ENCODE measurements at places on chromosomes 1 and 21.

DNA sequence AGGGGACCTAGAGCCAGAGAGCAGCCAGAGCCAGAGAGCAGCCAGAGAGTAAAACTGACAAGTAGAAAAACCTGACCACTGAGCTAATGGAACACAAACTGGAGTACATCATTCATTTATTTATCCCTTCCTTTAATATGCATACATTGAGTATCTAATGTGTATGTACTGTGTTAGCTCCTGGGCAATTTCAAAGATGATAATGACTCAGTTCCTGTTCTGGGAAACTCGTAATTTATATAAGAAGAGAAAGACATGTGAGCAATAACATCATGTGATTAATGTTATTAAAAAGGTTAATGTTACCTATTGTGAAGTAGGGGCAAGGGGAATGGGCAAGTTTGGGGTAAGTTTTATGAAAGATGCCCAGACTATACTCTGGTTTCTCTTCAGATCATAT is 199.9 kb downstream of the TNR start:
- DNase-seq, result no peak

DNA sequence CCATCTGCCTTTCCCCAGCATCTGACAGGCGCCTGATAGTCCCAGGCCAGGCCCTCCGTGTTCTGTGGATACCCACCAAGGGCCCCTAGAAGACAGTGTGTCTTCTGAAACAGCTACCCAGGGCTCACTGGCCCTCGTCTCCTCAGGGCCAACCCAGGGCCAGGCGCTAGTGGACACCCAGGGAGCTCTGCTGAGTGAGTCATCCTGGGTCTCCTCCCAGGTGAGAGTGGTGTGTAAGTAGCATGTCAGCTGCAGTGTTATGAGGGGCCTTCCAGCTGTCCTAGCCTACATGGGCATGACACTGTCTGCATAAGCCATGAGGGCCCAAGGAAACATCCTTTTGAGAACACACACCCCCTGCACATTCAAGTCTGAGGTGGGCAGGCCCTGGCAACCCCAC is 36.7 kb downstream of the CHD5 start:
- DNase-seq, result no peak

GRCh38 chr1:58528518-58528917 is 18.0 kb downstream of the OMA1 start:
- DNase-seq, result peak; percentile 90

DNA sequence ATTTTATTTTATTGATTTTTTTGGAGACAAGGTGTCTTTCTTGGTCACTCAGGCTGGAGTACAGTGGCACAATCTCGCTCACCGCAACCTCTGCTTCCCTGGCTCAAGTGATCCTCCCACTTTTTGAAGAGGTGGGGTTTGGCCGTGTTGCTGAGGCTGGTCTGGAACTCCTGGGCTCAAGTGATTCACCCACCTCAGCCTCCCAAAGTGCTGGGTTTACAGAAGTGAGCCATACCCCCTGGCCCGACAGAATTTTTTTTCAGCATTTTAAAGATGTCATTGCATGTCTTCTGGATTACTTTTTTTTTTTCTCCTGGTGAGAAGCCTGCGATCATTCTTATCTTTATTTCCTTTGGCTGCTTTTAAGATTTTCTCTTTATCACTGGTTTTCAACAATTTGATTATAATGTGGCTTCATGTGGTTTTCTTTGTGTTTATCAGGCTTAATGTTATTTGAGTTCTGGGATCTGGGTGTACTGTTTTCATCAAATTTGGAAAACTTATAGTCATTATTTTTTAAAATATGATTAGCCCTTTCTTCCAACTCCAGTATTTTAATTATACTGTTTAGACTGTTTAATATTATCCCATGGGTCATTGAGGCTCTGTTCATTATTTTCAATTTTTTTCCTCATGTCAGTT is 23.1 kb upstream of the PTBP2 start:
- DNase-seq, result peak; percentile 54

GRCh38 chr1:169869426-169869825 is 24.3 kb downstream of the SCYL3 start:
- no peak for DNase-seq

- DNase-seq, result peak; percentile 17
Observed at GRCh38 chr1:200302921-200303290, 106.9 kb downstream of the ZNF281 start.

- peak; percentile 23 for DNase-seq
Observed at GRCh38 chr1:239952348-239953308, 139.1 kb upstream of the FMN2 start.

DNA sequence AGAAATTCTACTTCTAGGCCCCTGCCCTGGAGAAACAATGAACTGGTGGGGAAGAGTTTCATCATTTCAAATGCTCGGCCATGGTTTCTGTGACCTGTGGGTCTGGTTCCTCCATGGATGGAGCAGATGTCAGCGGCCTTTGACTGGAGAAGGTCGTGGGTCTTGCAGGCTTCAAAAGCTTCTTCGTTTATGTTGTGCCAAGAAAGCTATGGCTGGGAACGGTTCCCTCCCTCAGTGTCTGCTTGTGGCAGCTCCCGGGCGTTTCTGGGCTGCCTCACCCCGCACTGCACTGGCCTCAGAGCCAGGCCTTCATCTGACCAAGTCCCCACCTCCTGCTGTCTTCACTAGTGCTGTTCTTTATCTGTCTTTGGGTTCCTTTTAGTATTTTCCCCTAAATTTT is 46.4 kb upstream of the POFUT2 start:
- no peak for DNase-seq

DNA sequence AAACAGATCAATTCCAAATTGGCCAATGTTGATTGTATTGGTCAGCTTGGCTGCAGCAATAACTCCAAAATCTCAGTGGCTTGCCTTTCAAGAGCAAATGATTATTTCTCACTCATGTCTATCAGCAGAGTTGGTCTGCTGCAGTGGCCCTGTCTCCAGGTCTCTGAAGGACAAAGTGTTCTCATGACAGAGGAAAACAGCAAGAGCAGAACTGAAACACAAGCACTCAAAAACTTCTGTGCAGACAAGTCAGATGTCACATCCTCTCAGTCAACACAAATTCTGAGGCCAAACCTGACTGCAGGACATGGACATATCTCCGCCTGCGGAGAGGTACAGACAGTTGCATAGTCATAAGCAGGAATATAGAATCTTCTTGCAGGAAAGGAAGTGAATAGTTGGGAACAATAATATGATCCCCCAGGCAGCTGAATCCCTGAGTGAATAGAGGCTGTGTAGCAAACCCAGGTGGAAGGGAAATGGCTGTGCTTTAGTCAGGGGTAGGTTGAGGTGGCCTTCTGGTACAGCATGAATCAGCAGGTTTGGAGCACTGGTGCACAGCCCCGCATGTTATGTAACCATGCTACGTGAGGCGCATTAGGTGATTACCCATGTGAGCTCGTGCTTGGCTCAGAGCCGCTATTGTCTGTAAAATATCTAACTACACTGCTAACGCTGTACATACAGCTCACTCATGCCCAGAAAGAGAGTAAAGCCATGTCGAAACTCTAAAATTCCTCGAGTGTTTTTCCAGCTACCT is 17.1 kb upstream of the UBE2U start:
- no peak for DNase-seq

DNA sequence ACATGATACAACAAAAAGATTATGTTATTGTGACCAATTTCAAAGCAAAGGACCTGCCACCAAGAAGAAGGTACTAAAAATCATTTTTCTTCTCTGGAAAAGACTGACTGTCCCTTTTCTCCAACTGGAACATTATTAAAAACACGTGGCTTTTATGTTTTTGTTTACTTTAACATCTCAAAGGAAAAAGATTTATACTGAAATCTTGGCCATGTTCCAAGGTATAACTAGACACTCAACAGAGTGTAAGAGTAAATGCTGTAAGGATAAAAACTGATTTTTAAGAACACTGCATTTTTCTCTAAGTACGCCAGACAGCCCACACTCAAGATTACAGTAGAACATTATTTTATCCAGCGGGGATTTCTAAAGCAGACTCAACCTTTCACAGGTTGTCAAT is 62.1 kb downstream of the BRWD1 start:
- DNase-seq, result peak; percentile 1

DNA sequence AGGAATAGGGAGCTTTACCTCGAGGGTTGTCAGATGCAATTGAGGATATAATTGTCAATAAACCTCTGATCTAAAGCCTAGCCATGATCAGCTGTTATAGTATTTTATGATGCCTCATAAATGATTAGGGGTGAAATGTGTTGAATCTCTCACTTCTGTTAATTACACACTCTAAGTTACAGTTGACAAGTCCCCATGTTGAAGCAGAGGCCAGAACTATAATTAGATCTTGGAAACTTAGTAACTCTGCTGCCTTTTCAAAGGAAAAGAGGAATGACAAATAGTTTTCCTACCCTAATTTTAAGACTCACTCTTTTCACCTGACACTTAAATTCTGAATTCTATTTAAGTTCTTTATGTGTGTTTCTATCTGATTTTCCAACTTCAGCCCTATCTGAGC is 33.8 kb downstream of the CCSAP start:
- DNase-seq, result no peak

All from cardiac fibroblast (primary cell).